AG04449 (cell line): ENCODE measurements at places on chromosomes 4 and X.

GRCh38 chr4:78581618-78582017, 30.0 kb downstream of the ANXA3 start:
- no peak for DNase-seq

- no peak for DNase-seq
Observed at GRCh38 chr4:88962396-88962795, 94.6 kb downstream of the FAM13A start.

- peak; percentile 40 for DNase-seq
Observed at GRCh38 chrX:72126539-72127140, 5.1 kb downstream of the RTL5 start.

DNA sequence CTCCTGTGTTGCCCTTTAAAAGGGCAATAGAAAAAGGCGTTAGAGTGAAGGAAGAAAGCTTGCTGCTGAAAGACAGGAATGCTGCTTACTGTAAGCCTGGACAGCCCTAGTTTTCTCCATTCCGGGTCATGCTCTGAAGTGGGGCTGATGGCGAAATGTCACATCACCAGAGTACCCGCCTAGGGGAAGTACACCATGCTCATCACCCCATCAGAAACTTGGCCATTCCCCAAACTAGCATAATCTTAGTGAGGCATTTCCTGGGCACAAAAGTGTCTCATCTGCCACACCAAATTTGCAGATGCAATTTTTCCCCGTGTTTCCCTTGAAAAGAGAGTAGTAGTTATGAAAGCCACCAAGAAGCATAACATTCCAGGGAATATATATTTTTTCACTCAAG, 47.8 kb upstream of the CAMK2D start:
- DNase-seq: no peak

DNA sequence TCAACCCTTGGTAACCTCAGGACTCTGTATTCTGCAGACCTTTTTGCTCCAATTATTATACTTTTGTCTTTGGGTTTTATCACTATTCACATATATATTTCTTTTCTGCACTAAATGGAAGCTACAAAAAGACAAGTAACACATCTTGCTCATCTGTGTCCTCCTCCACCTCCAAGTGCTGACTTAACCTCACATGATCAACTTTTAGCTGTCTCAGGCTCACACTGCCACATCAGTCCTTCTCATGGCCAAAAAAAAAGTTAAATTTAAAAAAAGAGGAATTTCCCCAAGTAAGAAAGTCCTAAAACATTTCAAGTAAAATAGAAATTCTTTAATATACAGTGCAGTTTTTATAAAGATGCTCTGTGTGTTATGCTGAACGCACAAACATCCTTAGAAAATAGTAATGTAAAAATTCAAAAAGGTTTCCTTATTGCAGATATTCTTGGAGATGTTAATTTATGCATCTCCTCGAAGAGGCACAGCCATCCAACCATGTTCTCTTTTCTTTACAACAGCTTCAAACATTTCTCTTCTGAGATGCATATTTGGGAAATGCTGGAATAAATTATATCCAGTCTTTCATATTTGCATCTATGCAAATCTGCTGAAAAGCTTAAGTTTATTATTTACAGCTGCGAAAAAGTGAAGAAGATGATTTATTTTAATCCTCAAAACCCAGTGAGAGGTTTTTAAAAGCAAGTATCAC, 37.6 kb downstream of the ARAP2 start:
- no peak for DNase-seq

GRCh38 chr4:123659730-123660129, 263.1 kb downstream of the SPRY1 start:
- no peak for DNase-seq

- no peak for DNase-seq
Observed at GRCh38 chr4:146123231-146123630, 52.3 kb upstream of the LSM6 start.

DNA sequence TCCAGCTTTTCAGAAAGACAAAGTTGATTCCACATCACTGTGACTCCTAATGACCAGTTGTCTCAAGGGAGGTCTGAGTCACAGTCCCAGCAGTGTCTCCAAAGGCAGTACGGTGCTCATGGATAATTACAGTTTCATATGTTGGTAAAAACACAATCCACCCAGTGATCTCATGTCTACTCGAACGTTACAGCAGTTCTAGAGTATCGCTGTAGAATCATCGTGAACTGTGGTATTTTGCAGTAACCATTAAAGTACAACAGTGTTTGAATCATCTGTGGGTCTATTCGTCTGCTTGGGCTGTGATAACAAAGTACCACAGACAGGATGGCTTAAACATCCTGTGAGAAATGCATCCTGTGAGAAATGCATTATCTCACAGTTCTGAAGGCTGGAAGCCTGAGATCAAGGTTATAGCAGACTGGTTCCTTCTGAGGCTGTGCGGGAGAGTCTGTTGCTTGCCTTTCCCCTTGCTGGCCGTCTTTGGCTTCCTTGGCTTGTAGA, 121.1 kb upstream of the SORBS2 start:
- peak; percentile 56 for DNase-seq

- DNase-seq: no peak
Observed at GRCh38 chrX:7828594-7828993, 14.4 kb upstream of the VCX start.

GRCh38 chr4:176320976-176321361, 1.2 kb downstream of the SPCS3 start:
- no peak for DNase-seq

DNA sequence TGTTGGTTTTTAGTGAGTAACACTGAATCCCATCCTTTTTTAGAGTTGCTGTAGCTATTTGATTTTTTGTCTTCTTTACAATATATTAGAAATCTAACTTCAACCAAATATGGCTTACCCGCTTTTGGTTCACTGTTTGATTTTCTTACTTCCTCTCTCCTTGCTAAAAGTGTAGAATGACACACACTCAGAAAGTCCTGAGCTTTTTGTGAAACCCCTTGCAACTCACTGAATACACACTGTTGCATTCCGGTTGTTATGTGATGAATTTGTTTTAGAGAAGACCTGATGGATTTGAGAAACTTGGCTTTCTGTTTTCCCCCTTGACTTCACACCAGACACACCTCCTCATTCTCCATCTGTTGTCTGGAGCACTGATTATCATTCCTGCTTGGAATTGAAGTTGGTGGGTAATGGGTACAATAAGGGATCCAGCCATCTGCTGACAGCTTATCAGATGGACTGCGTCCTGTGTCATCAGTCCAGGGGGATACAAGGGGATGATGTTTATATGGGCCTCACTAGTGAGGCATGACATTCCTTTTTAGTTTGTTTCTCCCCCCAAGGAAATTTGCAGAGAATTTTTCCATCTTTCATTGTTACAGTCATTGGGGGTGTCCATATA, 5.2 kb downstream of the TMEM164 start:
- no peak for DNase-seq

DNA sequence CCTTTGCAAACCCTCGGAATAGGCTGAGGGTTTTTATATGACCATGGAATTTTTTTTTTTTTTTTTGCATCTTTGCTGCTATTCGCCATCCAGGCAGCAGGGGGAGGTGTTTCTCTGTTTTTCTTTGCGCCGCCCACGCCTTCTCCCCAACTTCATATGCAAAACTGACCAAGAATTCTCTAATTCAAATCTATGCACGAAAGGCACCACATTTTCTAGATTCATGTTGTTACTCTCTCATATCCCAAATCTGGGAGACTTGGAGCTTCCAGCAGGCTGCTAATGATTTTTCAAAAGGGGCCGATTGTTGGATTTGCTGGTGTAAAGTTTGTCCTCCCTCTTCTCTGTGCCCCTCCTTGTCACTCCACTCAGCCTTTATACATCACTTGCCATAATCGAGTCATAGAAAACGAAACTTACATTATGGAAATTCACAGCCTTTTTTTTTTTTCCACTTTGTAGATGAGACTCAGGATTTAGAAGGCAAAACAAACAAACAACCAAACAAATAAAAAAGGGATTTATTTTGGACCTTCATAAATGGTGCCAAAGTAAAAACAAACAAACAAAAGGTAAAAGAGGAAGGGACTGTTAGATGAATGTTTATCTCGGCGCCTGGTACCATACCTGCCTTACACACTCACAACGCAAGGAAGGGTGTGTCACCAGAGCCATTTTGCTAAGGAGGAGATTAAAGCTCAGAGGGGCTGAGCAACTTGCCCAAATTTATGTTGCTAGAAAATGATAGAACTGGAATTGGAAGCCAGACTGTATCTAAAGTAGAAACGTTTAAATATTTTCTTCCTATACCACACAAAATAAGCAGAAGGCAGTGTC, 29.3 kb upstream of the BOD1L1 start:
- no peak for DNase-seq

GRCh38 chr4:89469930-89470375, 162.4 kb upstream of the GPRIN3 start:
- DNase-seq: peak; percentile 78

DNA sequence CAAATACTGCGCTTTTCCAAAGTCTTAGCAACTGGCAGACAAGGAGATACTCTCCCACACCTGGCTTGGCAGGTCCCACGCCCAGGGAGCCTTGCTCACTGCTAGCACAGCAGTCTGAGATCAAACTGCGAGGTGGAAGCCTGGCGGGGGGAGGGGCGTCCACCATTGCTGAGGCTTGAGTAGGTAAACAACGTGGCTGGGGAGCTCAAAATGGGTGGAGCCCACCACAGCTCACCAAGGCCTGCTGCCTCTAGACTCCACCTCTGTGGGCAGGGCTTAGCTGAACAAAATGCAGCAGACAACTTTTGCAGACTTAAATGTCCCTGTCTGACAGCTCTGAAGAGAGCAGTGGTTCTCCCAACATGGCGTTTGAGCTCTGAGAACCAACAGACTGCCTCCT, 23.0 kb upstream of the NFKB1 start:
- no peak for DNase-seq

DNA sequence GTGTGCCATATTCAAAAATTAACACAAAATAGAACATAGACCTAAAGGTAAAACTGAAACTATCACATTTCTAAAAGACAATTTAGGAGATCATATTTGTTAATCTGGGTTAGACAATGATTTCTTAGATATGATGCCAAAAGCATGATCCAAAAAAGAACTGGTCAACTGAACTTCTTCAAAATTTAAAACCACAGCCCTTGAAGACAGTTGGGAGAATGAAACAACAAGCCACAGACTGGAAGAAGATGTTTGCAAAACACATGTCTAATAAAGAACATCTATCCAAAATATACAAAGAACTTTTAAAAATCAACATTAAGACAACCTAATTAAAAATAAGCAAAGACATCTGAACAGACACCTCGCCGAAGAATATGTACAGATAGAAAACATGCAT, 19.5 kb downstream of the COMMD8 start:
- no peak for DNase-seq

DNA sequence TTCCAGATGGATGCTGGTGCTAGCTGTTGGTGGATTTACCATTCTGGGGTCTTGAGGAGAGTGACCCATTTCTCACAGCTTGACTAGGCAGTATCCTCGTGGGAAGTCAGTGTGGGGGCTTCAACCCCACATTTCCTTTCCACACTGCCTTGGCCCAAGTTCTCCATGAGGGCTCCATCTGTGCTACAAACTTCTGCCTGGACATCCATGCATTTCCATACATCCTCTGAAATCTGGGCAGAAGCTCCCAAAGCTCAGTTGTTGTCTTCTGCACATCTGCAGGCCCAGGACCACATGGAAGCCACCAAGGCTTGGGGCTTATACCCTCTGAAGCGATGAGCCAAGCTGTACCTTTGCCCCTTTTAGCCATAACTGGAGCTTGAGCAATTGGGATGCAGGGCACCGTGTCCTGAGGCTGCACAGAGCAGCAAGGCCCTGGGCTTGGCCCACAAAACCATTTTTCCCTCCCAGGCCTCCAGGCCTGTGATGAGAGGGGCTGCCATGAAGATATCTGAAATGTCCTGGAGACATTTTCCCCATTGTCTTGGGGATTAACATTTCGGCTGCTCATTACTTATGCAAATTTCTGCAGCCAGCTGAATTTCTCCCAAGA, 248.7 kb upstream of the ANKRD50 start:
- no peak for DNase-seq

DNA sequence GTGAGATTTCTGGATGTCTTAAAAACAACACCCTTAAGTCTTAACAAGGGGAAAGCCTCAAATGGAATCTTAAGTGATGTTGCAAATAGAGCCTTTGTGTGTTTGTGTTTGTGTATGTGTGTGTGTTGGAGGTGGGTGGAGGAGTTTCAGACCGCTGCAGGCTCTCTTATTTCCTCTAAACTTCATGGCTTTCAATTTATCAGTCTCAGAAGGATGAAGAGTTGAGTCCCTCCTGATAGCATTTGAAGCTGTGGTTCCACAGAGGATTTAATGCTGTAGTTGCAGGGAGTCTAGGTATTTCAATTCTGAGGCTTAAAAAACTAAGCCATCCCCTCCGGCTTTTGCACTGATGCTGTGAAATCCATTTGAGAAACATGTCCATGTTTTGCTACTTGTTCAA, 4.3 kb upstream of the AGA start:
- DNase-seq: no peak

GRCh38 chr4:79651456-79651855, 243.4 kb upstream of the GK2 start:
- DNase-seq: peak; percentile 2

GRCh38 chrX:99301990-99302389, 1108.1 kb downstream of the PCDH19 start:
- no peak for DNase-seq

DNA sequence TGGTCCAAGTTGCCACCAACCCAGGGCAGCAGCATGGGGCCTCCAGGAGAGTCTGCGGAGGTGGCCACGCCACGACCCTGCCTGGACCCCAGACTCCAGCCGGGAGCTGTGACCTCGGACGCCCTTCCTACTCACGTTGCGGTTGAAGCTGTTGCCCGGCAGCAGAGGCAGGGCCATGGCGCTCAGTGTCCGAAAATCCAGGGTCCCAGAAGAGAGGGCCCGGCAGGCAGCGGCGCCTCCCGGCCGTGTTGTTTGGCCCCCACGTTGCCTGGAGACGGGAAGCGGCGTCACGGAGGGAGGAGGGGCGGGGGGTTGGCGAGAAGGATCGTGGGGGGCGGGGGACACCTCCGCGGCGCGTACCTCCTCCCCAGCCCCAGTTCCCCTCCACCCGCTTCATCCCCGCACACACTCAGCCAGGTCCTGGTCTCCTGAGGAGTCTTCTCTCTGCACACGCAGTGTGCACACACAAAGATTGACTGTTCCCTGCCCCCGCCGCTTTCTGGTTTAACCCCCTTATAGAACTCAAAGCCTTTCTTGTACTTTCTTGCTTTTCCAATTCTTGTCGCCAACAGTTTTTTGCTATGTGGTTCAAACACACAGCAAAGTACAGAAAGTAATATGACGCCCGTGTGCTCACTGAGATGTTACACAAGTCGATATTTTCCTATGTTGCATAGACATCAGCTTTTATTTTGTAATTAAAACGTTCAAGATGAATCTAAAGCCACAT, at the start of gene EFHC2:
TSS of gene EFHC2 (minus strand) at position 261 of the 730 bp plus-strand sequence. CDS start at position 177, 84 bp downstream.
- DNase-seq: no peak

DNA sequence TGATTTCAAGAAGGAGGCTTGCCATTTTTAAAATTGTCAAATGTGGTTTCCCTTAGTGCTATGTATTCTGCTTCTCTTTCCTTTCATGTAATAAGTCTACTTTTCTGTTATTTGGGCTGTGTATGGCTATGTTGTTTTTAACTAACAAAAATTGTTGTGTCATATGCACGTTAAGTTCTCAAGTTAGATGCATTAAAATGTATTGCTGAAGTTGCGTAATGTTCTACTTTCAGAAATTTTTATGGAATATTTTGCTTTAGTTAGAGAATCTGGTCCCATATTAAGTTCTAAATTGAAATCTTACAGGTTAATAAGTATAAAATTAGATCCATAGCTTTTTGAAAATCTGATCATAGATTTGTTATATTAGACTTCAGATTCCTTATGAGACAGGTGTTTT, 133.2 kb downstream of the TLL1 start:
- DNase-seq: no peak

- peak; percentile 58 for DNase-seq
Observed at GRCh38 chrX:112636951-112637581, 42.7 kb downstream of the LHFPL1 start.

- DNase-seq: no peak
Observed at GRCh38 chr4:139315221-139315675, 13.0 kb upstream of the NDUFC1 start.
